Activated CD4-positive, alpha-beta T cell treated with anti-CD3 and anti-CD28 coated beads for 36 hours (primary cell): ENCODE measurements at places on chromosomes 3 and 15.
A peak's percentile ranks its signal among the peaks of the same experiment; 100 is the strongest.

DNA sequence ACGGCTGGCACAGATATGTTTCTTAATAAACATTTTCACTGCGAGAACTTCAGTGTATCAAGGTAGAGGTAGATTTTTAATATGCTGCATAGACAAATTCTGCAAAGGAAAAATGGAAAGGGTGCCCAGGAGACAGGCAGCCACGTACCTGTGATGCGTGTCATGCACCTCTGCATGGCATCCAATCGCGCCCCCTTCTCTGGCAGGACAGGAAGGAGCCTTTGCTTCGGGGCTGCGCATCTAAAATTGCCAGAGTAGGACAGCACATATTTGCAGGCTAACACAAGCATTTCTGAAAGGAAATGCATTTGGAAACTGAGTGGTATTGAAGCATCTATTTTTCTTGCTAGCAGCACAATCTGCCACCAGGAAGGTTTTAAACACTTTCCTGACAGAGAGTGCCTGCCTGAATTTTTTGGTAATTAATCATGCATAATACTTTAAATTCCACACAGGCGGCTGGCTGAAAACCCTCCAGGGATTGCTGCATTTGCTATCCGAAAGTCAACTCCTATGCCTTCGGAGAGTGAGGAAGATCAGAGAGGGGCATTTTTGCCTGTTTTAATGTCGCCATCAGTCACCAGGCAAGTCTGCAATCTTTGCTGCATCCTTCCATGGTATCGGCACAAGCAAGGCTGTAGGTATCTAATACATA is 165.1 kb upstream of the ATP10A start:
- DNase-seq, result no peak

- no peak for DNase-seq
These were observed 1.6 kb upstream of the ATOSA start for GRCh38 chr15:52680761-52681160.

DNA sequence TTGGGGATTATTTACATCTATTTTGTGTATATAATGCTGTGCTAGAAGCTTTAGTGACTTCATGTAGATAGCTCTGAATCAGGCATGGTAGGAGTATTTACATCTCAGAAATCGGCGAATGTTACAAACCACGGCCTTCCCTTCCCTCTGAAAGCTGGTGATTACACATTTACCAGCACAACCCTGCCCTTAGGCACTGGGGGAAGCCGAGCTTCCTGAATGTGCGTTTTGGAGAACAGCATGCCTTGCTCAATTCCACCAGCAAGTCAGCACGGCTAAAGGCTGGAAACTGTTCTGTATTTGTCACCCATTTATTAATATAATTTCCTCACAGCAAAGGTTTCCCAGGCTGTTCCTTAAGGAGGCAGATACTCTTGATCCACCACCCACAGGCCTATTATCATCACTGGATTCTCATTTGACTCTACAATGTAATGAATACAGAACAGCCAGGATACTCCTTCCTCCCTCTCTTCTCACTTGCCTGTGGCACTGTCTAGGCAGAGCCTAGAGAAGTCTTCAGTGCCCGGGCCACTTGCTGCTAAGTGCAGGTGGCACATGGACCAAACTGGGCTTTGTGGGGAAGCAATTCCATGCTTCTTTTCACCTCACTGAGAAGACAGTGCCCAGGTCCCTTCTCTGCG is 55.2 kb upstream of the CACNA2D3 start:
- DNase-seq, result no peak

DNA sequence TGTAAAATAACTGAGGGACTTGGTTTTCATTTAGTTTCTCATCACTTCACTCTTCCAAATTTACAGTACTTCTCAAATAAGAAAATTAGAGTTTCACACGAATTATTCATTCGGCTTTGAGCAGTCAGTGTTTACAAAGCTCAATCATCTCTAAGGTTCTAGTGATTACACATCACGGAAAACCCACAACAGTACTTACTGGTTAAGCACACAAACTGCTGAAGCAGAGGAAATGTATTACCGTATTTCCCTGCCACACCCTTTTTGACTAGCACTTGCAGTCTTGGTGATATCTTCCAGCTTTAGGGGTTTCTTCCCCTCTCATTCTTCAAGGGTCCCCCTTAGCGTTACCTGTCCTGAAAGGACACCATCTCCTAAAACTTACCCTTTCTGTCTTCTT is 164.8 kb upstream of the CDIN1 start:
- no peak for DNase-seq

DNA sequence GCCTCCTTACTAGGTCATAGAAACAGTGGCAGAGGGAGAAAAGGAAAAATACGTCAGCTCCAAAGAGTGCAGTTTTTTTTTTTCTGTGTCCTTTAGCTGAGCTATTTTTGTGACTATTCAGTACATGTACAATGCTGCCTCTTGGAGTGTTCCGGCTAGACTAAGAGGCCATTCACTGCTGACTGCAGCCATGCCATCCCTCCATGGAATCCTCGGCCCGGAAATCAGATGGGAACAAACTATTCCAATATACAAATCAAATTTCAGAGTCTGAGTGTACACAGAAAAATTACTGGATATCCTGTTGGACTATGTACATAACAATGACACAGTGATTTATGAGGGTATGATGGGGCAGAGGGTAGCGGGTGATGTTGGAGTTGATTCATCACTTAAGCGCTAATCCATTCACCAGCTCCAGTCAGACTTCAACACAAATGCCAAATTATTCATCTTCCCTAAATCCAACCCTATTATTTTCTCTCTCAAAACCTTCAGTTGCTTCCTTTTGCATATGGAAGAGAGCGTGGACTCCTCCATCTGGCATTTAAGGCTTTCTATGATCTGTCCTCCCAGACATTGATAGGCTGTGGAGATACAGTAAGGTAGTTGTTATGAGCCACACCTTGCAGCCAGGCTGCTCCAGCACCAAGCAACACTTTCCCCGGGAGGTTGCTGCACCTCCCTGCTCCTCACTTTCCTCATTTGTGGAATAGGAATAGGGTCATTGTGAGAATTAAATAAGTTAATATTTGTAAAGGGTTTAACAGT is 109.1 kb downstream of the LPP start:
- DNase-seq, result no peak

DNA sequence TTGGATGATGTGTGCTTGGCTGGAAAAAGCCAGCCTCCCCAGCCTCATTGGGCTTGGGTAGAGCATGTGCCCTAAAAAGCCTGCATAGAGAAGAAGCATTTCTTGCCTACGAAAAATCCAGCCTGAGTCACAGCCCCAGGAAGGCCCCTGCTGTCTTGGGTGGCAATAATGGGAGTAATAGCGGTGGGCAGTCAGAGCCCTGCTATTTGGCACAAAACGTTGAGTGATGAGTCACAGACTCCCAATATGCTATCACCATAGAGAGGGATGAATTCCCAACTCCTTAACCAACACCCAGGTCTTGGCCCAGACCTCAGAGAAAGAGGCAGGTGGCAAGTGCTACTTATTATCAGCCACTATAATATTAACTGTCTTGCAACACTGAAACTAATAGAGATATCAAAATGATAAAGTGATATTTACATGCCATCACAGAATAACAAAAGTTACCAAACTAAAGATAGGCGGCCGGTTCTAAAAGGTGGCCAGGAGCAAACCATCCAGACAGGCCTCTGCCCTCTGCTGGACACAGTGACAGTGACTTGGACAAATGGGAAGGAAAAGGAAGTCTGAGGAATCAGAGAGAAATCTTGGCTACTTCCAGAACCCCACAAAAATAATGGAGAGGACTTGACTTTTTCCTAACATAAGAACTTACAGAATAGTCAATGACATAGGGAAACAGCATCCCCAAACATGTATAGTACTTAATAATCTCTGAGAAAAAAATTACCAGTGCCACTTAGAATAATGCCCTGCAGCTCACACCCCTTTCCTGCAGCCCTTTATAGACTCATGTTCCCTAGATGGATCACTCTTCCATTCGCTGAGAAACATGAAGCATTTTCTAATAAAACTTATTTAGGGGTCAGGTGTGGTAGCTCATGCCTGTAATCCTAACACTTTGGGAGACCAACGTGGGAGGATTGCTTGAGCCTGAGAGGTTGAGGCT is 51.9 kb upstream of the MUC13 start:
- DNase-seq, result no peak

GRCh38 chr3:187852842-187853730 is 107.8 kb upstream of the BCL6 start:
- no peak for DNase-seq

DNA sequence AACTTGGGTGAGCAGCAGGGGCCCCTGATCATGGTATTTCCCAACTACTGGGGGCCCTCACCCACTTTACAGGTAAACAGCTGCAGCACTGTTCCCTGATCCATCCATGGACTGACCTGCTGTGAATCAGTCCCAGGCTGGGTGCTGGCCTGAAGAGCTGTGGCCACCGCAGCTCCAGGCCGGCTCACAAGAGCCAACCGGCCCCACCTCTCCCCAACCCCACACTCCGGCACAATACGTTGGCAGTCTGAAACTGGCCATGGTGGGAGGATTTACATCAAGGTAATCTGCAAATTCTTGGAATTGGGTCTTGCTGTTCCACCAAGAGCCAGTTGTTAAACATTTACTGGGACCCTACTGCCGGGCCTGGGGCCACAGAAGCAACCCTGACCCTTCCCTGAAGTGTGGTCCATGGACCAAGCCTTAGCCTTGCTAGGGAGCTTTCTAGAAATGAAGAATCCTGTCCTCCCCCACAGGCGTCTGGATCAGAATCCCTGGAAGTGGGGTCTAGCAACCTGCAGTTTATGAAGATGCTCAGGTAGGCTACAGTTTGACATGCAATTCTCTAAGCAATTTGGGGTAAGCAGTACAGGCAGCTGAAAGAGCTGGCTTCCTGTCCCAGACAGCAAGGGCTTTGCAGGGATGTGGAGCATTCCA is 3.7 kb downstream of the SLC6A20 start:
- DNase-seq, result no peak

DNA sequence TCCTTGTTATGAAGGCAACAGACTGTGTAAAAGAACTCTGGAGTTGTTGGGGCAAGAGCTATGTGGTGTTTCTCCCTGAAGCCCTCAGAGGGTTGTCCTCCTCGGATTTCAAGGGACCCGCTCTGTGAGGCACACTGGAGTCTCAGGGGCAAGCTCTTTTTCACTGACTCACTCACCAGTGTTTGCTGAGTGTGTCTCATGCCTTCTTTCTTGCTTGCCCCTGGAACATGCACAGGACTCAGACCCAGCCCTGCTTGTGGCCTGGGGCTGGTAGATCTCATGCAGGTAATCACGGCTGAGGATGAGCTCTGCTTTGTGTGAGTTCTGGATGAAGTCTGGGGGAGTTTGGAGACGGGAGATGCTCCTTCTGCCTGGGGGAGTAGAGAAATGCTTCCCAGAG is 93.7 kb downstream of the CACNA1D start:
- no peak for DNase-seq

DNA sequence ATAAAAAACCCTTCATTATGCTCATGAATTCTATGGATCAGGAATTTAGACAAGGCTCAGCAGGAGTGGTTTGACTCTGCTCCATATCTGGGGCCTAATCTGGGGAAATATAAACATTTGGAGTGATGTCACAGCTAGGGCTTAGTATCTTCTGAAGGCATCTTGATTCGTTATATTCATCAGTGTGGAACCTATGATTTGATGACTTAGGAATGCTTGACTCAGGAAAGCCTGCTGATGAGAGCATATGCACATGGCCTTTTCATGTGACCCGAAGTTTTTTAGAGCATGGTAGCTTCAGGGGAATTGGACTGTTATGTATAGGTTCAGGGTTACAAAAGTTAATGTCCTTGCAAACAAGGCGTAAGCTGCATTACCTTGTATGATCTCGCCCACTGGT is 184.9 kb upstream of the LRRC3B start:
- no peak for DNase-seq

GRCh38 chr3:50978991-50979667 is 304.4 kb downstream of the DOCK3 start:
- no peak for DNase-seq

DNA sequence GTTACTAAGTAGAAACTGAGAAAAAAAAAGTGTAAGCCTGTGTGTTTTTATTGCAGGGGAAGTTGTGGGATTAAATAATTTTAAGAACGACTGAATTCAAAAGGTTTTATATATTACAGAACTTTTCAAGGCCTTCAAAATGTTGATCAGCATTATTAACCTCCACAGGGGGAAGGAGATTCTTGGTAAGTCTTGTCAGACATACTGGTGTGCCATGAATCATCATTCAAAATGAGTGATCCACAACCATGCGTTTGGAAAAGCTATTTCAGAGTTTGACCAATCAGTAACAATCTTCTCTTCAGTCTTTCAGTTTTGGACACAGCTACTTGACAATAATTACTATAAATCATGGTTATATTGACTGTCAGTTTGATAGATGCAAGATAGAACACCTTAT is 70.2 kb downstream of the ADAMTS9 start:
- no peak for DNase-seq

- no peak for DNase-seq
These were observed 453.9 kb downstream of the WDR72 start for GRCh38 chr15:53305554-53305953.

- no peak for DNase-seq
These were observed 160.2 kb downstream of the SERPINI1 start for GRCh38 chr3:167895684-167896083.

DNA sequence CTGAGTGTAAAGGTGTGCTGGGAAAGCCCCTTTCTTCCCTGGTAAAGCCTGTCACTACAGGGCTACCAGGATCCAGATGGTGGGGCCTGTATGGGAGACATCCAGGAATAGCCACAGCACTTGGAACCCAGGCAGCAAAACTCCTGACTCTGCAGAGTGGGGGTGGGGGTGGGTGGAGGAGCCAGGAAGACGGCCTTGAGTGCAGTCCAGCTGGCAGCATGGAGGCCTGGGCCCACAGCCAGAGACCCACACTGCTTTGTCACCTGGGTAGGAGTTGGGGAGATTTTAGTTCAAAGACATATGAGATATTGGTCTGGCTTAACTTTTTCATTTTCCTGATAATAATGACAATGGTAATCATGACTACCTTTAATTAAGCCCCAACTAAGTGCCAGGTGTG is 116.7 kb upstream of the MRPS22 start:
- no peak for DNase-seq

DNA sequence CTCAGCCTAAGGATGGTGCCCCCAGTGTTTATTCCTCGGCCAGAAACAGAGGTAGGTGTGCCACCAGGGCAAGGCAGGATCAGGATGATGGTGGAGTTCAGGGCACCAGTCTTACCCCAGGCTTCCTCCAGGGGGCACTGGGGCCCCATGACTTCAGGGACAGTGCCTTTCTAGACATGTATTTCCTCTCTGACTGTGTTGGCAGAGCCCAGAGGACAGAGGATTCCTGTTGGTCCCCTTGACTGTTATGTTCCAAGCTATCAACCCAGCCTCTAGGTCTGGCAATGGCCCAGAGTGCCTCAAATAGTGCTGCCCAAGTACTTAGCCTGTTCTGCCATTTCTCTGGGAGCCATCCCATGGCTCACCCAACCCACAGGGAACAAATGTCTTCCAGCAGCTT is 2.8 kb downstream of the HEMK1 start:
- peak; percentile 90 for DNase-seq
